NCI-H187 (cell line): ENCODE measurements at places on chromosomes 2 and 18.

DNA sequence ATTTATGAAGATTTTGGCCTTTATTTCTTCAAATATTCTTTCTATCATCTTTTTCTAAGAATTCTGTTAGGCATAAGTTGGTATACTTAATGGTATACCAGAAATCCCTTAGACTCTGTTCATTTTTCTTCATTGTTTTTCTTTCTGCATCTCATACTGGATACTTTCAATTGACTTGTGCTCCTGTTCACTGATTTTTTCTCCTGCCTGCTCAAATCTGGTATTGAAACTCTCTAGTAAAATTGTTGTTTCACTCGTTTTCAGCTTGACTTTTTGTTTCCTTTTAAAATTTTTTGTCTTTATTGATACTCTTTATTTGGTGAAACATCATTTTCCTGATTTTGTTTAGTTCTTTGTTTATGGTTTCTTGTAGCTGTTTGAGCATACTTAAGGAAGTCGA lies 243.2 kb downstream of the TRIB2 start:
- no peak for DNase-seq

DNA sequence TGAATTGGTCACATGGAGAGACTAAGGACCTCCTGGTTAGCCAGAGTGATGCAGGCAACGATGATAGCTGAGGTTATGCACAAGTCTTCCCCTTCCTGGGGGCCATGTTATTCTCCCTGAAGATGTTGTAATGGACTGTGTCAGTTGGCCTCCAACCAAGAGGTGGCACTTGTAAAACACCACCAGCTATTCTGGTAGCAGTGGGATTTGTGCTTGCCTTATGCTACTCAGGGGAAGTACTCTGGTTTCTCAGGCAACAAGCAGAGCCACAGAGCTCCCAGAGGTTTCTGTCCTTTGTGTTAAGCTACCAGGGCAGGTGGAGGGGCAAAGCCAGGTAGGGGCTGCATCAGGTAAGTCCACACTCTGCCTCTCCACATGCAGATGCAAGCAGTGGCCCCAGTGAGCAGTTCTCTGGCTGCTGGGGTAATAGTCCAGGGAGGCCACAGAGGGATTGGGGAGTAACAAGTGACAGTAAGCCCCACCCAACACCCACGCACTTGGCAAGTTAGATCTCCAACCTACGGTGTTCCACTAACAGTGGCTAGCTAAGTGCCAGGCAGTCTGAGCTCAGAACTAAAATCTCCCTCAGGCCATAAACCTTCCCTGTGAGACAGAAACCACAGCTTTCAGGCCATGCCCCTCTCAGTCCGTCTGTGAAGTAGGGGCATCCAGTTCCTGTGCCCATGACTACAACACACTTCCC lies 99.7 kb downstream of the RND3 start:
- no peak for DNase-seq

- DNase-seq: no peak
Measured at GRCh38 chr2:46299365-46300263, 2.4 kb downstream of the EPAS1 start.

- no peak for DNase-seq
Measured at GRCh38 chr2:190841707-190842505, 38.7 kb upstream of the GLS start.

DNA sequence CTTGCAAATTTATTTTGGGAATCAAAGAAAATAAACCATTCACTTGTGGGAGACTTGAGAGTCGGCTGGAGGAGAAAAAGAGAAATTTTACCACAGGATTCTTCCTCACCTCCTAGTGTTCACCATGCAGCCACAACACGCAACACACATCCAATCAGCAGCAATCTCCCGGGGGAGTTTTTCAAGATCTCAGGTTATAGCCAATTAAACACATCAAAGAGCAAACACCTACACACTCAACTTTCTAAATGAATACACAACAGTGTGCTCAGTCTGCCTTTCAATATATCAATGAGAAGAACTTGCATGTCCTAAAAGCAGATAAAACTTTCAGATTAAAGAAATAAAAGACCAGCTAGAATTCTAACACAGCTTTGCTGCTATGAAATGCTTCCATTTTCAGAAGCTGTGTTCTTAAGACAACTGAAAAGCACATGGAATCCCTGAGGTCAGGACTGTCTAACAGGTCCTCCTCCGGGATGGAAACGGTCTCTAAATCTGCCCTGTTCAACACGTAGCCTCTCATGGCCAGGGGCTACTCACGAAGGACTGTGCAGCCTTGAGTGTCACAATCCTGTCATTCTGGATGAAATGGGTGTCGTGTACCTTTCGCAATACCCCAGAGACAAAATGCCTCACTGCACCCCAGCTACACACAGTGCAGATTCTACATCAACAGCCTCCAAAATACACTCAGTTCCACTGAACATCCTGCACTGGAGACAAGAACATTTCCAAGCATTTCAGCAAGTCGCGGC lies 84.2 kb downstream of the ZNF516 start:
- DNase-seq: no peak

GRCh38 chr2:131577812-131578211 lies 50.1 kb downstream of the CCDC74A start:
- DNase-seq: no peak

DNA sequence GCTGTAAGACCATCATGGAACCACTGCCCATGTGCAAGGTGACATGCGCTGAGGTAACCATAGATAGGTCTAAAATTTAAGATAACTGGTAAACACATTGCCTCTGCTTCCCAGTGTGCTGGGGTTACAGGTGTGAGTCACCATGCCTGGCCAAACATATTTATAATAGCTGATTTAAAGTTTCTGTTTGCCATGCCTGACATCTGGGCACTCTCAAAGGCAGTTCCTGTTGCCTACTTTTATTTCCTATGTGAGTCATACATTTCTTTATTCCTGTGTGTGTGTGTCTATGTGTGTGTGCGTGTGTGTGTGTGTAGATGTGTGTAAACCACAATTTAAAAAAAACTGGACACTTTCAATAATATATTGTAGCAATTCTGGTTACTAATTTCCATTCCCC lies 415.2 kb upstream of the NETO1 start:
- DNase-seq: no peak

- no peak for DNase-seq
Measured at GRCh38 chr2:137772451-137772850, 191.8 kb upstream of the HNMT start.

- DNase-seq: no peak
Measured at GRCh38 chr2:230968921-230969658, 26.8 kb upstream of the SPATA3 start.

GRCh38 chr2:185181901-185182300 lies 556.7 kb upstream of the FSIP2 start:
- no peak for DNase-seq
